ENCODE measurements at places on chromosomes 2 and 18. TPM values are rescaled to one million over a fixed set of nuclear protein-coding genes. Genes with fewer than 3 reads are reported as not detected.

The KIAA2012 gene
- 0.12 TPM for polyA plus RNA-seq

The SCN3A gene
- 0.60 TPM for polyA plus RNA-seq

The POTEJ gene
- not detected for polyA plus RNA-seq

The GPR55 gene
- polyA plus RNA-seq: 0.17 TPM

The FAHD2A gene
- polyA plus RNA-seq: 40.8 TPM

The NYAP2 gene
- 0.17 TPM for polyA plus RNA-seq

The IGFBP2 gene
- 169 TPM for polyA plus RNA-seq

The RTN4 gene
- 374 TPM for polyA plus RNA-seq

The KRTCAP3 gene
- 10.7 TPM for polyA plus RNA-seq

The CDH19 gene
- 0.22 TPM for polyA plus RNA-seq

The DUSP28 gene
- 8.3 TPM for polyA plus RNA-seq

DNA sequence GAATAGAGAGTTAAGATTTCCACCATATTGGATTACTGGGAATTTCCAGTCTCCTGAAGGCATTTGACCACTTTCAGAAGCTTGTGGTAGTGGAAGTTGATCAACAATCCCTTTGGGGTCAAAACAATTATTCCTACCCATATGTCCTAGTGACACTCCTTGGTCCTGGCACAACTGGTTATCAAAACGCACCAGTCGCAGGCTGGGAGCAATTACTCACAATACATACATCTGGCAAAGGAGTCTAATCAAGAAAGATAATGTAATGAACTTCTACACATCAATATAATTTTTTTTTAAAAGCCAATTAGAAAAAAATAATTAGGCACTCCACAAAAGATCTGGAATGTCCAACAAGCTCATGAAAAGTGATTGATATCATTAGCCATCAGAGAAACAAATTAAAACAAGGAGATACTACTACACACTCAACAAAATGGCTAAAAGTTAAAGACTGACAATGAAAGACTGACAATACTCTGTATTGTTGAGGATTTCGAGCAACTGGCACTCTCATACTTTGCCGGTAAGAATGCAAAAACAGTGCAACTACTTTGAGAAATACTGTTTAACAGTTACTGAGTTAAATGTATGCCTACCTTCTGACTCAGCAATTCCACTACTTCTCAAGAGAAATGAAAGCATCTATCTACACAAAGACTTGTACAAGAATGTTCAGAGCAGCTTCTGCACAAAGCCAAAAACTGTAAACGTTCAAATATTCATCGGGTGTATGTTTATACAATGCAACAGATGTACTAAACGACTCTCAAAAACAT lies 2.0 kb downstream of the INO80C start:
- no peak for DNase-seq

GRCh38 chr2:15802657-15803542 lies 137.4 kb upstream of the MYCN start:
- no peak for DNase-seq

DNA sequence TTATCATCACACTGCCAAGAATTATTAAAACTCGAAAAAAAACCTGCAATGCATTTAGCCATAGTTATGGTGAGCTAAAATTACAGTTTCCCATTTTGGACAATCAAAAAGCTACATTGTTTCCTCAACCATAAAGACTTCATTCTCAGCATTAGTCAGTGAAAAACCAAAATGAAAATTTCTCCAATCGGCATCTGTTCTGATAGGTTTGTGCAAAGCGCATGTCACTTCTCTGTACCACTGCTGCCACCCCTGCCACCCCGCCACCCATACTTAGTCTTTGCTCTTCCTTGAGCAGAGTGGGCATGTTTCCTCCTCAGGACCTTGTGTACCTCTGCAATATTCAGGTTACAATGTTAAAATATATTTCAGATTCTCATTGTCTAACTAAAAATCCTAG lies 7.1 kb upstream of the ZBTB14 start:
- DNase-seq: no peak

DNA sequence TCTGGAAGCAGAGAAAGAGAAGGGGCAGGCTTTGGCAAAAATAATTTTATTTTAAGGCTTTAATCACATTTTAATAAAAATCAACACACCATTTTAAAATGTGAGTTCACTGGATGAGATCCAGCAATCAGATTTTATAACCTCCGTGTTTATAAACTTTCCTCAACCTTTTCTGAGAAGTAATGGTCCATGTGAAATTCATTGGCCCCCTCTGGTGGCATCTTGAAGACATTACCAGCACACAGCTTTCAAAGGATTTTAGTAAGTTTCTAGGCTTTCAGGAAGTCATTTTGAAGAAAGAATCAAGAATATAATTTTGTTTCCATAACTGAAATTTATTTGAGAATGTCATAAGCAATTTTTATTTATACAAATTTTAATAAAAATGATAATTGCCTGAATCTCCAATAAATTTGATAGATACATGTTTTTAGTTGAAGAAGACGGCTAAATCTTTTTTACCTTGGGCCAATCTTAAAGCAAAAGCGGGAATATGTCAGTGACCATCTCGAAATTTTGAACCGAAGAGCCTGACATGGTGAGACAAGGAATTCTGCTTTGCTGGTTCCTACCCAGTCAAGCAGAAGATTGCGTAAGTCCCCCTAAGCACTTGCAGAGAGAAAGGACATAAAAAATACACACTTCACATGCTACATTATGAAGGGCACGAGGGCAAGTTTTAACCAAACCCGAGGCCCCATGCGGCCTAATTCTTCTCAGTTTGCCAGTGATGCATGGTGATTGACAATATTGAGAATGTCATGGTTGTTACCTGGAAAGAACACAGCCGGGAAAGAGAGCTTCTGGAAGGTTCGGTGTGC lies 128.4 kb upstream of the CBLN2 start:
- peak; percentile 38 for DNase-seq

DNA sequence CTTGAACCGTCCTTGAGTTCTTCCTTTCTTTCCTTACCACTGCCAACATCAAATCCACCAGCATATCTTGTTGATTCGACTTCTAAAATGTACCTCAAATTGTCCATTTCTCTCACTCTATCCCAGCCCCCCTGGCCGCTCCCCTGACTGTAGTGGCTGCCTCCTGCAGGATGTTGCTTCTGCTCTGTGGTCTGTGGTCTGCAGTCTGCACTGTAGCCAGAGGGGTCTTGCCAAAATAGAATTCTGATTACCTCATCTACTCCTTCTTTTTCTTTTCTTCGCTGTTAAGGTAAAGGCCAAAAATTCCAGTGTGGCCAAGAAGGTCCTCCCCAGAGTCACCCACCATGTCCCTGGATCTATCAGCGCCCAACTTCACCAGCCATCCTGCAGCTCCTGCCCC lies 79.5 kb upstream of the ALPP start:
- no peak for DNase-seq

GRCh38 chr2:231928901-231929725 lies 2.9 kb upstream of the NPPC start:
- DNase-seq: no peak

GRCh38 chr18:46019936-46020335 lies 52.1 kb downstream of the PSTPIP2 start:
- no peak for DNase-seq

DNA sequence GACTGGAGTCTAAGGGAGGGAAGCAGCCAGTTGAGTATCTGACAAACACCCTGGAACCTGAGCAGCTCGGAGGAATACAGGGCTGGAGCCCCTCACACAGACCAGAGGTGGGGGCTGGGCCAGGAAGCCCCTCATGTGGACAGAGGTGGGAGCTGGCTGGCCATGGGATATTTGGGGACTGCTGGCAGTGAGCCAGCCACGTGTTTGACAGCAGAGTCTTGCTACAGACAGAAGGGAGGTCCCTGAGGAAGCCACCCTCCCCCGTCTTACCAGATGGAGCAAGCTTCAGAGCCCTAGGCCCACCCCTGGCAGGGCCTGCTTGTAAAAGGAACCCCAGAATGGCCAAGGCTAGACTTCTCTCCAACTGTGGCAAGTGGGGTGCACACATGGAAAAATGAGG lies 3.6 kb upstream of the MTERF4 start:
- no peak for DNase-seq

DNA sequence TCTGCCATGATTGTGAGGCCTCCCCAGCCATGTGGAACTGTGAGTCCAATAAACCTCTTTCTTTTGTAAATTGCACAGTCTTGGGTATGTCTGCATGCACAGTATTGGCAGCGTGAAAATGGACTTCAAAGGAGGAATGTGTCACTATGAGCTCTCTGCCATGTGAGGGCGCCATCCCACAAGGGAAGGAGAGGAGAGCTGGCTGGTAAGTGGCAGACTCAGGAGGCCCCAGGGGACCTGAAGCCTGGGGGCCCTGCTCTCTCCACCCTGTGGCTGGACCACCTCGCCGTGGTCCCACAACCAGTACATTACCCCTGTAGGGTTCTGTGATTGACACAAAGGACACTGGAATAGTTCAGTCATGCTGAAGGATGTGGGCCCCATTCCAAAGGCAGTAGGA lies 122.1 kb downstream of the RPIA start:
- no peak for DNase-seq

DNA sequence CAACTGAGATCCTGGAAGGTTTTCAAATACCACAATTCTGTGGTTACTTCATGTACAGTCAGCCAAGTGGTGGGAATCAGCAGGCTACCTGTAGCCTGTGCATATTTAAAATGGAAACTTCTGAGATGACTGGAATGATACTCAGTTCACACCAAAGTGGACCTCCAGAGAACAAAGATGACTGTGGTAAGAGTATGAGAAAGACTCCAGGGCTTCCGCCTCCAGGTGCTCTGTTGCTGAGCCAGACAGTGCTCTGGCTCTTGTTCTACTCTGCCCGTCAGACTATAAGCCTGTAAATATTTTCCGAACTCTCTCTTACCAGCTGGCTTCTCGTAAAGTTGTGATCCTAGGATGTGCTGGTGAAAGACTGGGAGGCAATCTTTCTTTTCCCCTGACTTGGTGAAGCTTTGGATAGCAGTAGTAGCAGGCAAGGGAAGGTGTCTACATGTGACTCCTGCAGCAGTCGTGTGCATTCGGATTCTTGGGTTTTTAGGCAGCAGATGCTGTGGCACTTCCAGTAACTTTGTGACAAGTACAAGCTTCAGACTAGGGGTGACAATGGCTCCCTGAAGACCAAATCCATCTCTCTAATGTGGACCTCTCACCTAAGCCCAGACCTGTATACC lies 23.1 kb downstream of the ST3GAL5 start:
- DNase-seq: no peak

GRCh38 chr2:53334610-53335009 lies 433.0 kb upstream of the CHAC2 start:
- no peak for DNase-seq

DNA sequence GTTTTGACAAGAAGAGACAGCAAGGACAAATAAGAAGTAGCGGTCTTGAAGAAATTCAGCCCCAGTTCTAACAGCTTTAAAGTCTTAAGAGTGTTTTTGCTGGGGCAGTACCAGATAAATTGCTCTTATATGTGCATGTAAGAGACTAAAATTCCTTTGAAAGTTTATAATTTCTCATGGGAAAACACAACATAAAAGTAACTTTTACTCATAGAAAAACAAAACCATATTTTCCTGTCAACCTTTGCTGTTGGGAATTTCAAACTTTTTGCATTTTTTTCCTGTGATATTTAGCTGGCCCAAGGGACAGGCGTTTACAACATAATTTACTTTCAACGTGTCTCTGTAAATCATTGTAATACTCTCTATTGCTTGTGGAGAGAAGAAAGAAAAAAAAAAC lies 767.8 kb upstream of the ZEB2 start:
- DNase-seq: peak; percentile 71

- DNase-seq: no peak
Observed at GRCh38 chr18:3594760-3595368, 144.9 kb downstream of the TGIF1 start.

DNA sequence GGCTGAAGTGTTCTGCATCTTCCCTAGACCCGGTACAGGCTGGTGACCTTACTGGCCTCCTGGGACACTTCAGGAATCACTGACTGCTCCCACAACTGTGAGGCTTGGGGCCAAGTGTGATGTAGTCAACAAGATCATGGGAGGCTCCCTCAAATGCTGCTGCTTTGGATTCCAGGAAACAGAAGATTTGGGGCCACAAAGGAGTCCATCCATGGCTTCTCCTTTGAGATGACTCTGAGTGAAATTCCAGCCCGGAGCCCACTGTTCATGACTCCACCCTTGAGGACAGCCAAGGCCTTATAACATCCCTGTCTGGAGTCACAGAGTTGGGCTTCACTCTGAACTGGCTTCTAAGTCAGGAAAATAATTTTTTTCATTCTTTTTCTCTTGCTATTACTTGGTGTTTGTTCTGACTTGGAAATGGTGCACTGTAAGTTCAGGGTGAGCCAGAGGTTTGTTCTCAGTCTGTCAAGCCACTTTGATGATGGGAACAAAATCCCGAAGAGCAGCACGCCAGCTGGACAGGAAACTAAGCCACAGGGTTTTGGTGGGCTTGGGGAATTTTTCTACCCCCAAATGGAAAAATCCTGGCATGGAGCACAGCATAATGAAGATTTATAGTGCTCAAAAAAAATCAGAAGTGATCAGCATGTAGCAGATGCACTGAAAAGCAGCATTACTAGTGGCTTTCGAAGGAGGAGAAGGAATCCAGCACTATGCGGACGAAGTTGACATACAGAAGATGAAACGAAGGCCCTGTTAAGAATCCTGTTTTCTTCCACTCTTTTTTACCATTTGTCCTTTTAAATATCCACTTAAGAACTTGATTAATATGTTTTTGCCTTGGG lies 98.1 kb upstream of the ZFP36L2 start:
- DNase-seq: peak; percentile 51

DNA sequence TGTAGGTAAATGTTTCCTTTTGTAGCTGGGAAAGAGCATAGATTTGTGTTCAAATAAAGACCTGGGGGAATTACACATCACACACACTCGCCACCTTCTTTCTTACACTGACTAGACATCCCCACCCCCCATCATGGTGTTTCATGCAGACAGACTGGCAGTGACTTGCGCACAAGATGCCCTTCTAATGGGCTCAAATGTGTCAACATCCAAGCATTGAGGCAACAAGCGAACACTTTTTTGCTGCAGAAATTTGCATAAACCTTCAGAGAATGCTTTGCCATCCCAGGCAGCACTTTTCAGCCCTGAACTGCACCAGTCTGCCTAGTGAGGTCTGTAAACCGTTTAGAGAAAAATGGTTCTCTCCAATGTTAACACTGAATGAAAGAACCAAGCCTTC lies 4.5 kb downstream of the HOXD8 start:
- DNase-seq: no peak
